ENCODE measurements at places on chromosomes 12 and 14.

DNA sequence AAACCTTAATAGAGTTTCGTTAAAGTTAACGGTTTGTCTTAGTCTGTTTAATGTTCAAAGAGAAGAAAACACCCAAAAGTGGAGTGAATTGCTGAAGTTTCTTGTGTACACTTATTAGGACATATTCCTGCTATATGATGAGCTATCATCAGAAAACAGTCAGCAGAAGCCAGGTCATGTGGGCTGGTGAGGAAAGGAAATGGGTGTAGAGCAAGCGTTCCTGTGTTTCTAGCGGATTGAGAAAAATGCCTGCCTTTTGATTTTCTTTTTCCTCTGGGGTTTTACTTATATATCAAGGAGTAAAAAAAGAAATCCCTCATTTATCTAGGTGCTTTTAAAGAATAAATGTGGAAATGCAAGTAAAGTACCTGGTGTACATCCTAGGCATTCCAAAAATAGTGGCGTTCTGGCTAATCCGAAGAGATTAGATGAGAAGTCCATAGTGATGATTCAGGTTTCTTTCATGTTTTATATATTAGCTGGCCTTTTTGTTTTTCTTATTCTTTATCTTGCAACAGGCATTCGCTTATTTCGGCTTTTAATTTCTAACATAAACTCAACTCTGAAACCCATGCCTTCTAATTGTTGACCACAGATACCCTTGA, 50.7 kb downstream of the FLRT2 start:
- no peak for DNase-seq

DNA sequence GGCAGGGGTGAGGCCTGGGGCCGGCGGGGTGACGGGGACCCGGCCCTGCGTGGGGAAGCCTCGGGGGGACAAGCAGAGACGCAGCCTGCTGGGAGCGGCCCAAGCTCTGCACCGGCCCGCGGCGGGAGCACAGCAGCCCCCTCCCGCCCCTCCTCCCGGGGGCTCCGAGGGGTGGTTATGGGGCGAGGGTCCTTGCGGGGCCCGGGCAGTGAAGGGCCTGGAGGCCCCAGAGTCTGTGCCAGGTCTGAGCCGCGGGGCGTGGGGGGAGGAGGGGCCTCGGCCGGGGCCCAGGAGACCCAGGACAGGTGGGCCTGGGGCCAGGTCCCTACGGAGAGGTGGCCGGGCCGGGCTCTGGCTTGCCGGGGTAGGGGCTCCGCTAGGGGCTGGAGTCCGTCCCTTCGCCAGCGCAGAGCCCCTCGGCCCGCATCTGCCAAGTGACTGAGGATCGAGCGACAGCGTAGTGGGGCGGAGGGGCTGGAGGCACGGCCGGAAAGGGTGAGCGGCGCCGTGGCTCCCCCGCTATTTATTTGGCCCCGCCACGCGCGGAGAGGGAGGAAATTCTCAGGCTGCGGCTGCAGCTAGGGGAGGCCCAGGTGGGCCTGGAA, 495 bp downstream of the TMEM121 start:
- DNase-seq = no peak

GRCh38 chr12:124411953-124412645, 117.2 kb downstream of the RFLNA start:
- DNase-seq = no peak

GRCh38 chr14:102916347-102917055, 6.0 kb upstream of the AMN start:
- DNase-seq = no peak

- DNase-seq = no peak
Measured at GRCh38 chr14:74660167-74660566, 48.1 kb upstream of the LTBP2 start.

DNA sequence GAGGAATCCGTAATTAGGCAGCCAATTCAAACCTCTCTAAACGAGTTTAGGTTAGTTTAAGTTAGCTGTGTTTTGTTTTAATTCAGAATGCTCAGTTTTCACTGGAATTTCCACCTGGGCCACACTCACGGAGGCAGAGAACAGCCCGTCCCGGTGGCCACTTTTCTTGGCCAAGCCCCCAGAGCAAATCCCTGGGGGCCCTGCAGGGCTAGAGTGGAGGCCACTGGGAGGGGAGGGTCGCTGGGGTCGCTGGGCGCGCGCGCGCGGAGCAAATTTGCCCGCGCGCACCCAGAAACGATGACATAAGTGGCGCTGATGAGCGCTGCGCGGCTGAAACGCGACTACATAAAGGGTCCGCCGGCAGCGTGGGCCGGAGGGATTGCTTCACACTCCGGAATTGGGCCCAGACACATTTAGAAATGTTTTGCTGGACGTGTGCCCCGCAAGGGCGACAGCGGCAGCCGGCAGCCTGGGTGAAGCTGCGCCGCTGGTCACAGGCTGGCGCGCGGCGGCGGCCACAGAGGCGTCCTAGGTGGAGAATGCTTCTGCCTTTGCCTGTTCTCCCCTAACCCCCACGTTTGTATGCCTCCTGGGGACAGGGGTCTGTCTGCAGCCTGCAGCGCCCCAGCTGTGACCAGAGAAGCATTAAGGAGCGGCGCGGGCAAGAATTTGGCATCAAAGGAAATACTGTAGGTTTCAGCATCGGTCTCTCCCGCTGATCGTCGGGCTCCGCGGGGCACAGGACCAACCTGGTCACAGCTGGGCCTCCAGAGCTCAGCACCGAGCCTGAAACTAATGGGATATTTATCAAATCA, 37.9 kb upstream of the TBX5 start:
- DNase-seq = no peak

GRCh38 chr12:113115455-113116126, 20.0 kb downstream of the RASAL1 start:
- DNase-seq = no peak

DNA sequence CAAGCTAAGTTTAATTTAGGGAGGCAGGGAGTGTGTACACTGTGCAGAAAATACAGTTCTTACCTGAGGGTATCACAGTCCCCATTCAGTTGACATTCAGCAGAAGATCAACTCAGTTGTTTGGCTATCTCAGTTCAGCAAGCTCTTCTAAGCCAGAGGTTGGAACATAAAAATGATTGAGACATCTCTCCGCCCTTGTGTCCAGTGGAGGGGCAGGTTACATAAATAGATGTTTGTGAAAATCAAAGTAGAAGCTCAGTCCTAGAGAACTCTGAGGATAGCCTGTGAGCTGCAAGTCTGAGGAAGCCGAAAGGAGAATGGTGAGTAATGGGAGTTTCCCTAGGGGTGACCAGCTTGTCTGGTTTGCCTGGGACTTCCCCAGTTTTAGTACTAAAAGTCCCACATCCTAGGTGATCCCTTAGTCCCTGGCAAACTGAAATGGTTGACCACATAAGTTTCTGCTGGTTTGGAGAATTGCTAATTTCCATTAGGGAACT, 251.4 kb upstream of the ATP2B1 start:
- DNase-seq = peak; percentile 78

DNA sequence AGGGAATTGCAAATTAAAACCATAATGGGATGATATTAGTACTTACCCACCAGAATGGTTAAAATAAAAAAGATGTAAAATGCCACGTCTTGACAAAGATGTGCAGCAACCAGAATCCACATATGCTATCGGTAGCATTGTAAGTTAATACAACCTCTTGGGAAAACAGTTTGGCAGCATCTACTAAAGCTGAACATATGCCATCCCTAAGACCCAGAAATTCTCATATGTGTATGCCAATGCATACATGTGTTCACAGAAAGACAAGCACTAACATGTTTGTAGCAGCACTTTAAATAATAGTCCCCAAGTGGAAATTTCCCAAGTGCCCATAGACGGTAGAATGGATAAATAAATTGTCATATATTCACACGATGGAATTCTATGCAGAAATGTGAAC, 28.3 kb upstream of the SLC5A8 start:
- DNase-seq = no peak

DNA sequence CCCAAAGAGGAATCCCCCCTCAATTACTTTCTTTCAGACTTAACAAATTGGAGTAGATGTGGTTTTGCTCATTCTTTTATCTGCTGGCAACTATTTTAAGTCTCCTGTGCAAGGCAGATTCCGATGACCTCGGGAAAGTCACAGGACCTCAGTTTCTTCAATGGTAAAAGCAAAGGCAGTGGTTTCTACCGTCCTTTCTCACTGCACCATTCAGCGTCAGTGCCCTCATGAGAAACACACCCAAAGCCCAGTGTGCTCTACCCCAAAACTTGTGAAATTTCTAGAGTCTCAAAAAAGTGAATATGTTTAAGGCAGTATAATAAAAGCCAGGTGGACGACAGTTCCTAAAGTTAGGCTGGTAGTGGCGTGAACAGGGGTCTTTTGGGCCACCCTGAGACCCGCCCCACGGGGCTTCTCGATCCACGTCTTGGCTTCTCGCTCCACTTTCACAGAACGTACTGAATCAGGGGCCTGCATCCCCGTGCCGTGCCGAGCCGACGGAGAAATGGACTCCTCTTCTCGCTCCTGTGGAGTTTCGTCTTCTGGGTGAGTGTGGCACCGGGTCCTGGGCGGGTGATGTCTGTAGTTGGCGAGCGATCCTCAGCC, 1.3 kb upstream of the ARHGAP5 start:
- DNase-seq = peak; percentile 15

- DNase-seq = no peak
Measured at GRCh38 chr12:22787557-22787956, 162.6 kb downstream of the ETNK1 start.

- DNase-seq = no peak
Measured at GRCh38 chr14:87049950-87050349, 943.0 kb downstream of the GALC start.

DNA sequence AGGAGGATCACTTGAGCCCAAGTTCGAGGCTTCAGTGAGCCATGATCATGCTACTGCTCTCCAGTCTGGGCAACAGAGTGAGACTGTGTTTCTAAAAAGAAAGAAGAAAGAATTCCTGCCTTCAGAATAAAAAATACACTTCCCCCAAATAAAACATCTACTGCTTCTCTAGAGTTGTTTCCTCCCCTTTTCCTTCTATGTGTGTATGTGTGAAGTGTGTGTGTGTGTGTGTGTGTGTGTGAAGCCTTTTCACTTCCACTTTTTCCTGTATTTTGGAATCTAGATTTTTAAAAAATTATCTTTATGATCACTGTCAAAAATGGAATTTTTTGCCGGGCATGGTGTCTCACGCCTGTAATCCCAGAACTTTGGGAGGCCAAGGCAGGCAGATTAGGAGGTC, 12.6 kb upstream of the SNX6 start:
- DNase-seq = no peak

DNA sequence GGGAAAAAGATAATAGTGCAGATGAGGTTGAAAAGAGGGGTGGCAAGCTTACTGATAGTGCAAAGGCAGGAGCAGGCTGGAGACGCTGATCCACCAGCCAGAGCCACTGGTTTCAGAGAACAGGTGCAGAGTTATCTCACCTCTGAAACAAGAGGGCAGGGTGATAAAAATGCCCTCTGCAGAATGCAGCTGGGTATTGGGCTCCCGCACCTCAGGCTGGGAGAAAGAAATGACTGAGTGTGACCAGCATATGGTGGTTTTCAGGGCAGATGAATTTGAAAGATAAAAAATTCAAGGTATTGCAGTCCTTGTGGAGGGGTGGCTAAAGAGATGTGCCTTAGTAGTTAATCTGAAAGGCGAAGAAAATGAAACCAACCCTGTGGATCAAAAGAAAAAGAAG, 2.9 kb upstream of the TMEM30B start:
- no peak for DNase-seq

- peak; percentile 3 for DNase-seq
Measured at GRCh38 chr12:88063375-88063774, 34.2 kb upstream of the C12orf50 start.

GRCh38 chr12:130480887-130481286, 143.2 kb downstream of the PIWIL1 start:
- DNase-seq = no peak

DNA sequence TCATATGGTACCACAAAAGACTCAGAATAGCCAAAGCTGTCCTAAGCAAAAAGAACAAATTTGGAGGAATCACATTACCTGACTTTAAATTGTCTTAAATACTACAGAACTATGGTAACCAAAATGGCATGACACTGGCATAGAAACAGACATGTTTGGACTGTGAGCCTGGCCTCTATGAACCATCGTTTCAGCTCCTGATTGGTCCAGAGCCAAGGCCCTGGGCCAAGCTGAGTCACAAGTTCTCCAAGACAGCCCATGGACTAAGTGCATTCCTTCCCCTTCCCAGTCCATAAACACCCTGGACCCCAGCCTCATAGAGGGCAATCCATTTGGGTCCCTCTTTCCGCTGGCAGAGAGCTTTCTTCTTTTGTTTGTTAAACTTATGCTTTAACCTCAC, 12.1 kb upstream of the PRR4 start:
- peak; percentile 35 for DNase-seq

GRCh38 chr12:23648546-23648945, 300.9 kb downstream of the SOX5 start:
- no peak for DNase-seq

DNA sequence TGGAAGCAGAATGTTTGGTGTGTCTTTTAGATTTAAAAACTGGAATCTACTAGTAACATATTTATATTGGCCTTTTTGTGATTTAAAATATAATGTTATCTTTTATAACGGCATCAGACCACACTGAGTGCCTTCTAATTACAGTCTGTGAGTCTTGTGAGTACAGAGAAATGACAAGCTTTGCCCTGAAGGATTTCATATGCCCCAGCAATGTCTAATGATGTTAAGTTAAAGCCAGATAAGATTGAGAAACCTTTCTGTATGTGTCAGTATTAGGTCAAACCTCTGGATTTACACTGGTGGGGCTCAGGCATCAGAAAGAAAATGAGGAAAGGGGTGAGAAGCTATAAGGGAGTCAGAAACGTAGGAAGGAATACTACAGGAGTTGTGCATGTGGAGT, 25.2 kb downstream of the PLEKHA5 start:
- no peak for DNase-seq

- DNase-seq = no peak
Measured at GRCh38 chr12:54924972-54925707, 59.4 kb downstream of the TESPA1 start.

GRCh38 chr12:11763760-11764520, 114.5 kb downstream of the ETV6 start:
- no peak for DNase-seq

DNA sequence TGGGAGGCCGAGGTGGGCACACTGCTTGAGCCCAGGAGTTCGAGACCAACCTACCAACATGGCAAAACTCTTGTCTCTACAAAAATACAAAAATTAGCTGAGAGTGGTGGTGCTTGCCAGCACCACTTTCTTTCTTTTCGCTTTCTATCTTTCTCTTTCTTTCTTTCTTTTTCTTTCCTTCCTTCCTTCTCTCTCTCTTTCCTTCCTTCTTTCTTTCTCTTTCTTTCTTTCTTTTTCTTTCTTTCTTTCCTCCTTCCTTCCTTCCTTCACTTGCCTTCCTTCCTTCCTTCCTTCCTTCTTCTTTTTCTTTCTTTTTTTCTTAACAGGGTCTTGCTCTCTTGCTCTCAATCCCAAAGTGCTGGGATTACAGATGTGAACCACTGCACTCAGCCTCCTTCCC, 66.8 kb downstream of the HSD17B6 start:
- DNase-seq = no peak
